ENCODE measurements at places on chromosomes 2 and 18. TPM values are rescaled to one million over a fixed set of nuclear protein-coding genes. Genes with fewer than 3 reads are reported as not detected.

GRCh38 chr2:71000780-71001591, 6.3 kb upstream of the TEX261 start:
- peak; percentile 96 for DNase-seq
- H3K27me3 ChIP-seq, result no peaks in the 10 kb centered on the region
- peaks cover 10% of the 10 kb centered on the region for H3K4me1 ChIP-seq
- no peak overlapping the region for H3K27ac ChIP-seq
- H3K4me3 ChIP-seq, result no peak overlapping the region

DNA sequence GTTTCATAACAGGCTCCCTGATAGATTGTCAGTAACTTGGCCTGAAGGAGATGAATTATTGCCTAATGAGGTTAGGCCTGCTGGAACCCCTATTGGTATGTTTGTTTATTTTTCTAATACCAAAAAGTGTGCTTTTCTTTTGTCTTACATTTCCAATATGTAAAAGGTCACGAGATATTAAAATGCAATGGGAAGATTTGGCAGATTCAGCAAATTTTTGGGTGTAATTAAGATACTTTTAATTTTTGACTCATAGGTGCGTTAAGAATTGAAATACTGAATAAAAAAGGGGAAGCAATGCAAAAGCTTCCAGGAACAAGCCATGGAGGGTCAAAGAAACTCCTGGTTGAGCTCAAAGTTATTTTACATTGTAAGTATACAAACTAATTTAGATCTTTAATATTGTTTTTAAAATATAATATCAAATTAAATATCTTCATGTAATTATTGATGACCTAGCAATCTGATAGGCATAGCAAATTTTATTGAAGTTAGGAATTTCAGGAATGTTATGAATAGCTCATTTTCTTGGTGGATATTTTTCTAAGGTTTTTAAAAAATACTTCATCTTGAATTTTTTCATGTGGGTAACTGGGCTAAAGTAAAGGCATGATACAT, 52.1 kb downstream of the SMCHD1 start:
- H3K27ac ChIP-seq, result no peak overlapping the region
- no peaks in the 10 kb centered on the region for H3K4me1 ChIP-seq
- no peak overlapping the region for H3K4me3 ChIP-seq

DNA sequence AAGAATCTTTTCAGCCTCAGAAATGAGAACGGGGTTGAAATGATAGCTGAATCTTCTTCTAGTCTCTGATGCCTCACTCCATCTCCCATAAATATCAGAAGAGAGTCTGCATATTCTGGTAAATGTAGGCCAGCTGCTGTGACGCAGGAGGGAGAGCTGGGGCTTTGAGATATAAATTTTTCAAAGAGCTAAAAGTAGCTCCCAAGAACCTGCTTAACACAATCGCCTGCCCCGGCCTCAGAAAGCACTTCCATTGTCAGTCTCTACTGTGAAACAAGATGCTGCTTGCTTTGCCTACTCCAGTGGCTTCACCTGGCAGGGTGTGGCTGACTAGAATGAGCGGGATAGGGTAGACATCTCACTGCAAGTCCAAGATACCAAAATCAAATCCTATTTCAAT, 105.0 kb upstream of the CCDC150 start:
- DNase-seq, result no peak
- no peak overlapping the region for H3K4me3 ChIP-seq
- no peaks in the 10 kb centered on the region for H3K27me3 ChIP-seq
- H3K4me1 ChIP-seq, result no peaks in the 10 kb centered on the region
- H3K36me3 ChIP-seq, result no peaks in the 10 kb centered on the region
- no peak overlapping the region for H3K27ac ChIP-seq

Gene CDH19
- total RNA-seq, result 0.85 TPM

Gene POTEI
- not detected for total RNA-seq

Gene CD226
- 4.6 TPM for total RNA-seq

Gene PDE6D
- total RNA-seq, result 20.0 TPM
